ENCODE measurements at places on chromosomes 3 and 15.

GRCh38 chr3:190321789-190322603, at the start of gene CLDN1:
CLDN1 (minus strand) TSS chr3:190322446; CDS start chr3:190322206, 240 bp downstream.
- peak; percentile 48 for DNase-seq

DNA sequence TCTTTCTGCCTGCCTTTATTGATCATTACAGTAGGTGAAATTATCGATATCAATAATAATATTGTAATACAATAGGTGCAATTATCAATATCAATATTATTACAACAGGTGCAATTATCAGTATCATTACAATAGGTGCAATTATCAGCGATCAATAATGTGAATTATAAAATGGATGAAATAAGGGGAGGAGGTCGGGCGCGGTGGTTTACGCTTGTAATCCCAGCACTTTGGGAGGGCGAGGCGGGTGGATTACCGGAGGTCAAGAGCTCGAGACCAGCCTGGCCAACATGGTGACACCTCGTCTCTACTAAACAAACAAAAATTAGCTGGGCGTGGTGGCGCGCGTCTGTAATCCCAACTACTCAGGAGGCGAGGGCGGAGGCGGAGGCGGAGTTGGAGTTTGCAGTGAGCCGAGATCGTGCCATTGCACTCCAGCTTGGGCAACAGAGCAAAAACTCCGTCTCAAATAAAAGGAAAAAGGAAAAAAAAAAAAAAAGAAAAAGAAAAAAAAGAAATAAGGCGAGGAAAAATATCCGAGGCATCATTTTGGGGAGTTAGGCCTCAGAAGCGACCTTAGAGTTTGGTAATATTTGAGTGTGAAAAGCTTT, 611 bp upstream of the BNIP2 start:
- DNase-seq: peak; percentile 57

DNA sequence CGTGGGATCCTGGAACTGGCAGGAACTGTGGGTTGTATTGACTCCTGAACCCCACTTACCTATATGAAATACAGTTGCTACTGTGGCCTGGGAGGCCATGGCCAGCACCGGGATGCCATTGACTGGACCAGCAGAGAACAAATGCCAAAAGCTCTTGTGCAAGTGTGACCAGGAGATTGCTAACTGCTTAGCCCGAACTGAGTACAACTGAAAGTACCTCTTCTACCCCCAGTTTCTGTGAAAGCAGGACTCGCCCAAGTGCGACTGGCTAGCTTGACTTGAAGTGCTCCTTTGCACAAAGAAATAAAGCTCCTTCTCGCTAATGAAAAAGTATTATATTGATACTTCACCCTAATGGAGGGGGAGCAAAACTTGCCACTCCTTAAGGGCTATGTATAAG, 101.3 kb upstream of the ATP11B start:
- no peak for DNase-seq

DNA sequence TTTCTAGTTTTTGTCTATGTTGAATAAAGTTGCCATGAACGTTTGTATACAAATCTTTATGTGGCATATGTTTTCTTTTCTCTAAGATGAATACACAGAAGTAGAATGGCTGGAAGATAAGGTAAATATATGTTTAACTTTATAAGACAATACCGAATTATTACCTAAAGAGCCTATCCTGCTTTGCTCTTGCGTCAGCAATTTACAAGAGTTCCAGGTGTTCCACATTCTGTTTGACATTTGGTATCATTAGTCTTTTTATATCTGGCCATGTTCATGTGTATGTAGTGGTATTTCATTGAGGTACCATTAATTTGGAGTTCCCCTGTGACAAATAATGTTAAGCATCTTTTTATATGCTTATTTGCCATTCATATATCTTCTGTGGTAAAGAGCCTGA, 74.1 kb upstream of the TRIM42 start:
- DNase-seq: no peak

GRCh38 chr3:98702166-98702565, 61.0 kb upstream of the ST3GAL6 start:
- DNase-seq: no peak
